ENCODE measurements at places on chromosomes 3 and 15. TPM values are rescaled to one million over a fixed set of nuclear protein-coding genes. Genes with fewer than 3 reads are reported as not detected.

Gene PHLDB2
- 41.3 TPM for total RNA-seq

Gene PLSCR2
- not detected for total RNA-seq

Gene PLAAT1
- total RNA-seq: 4.5 TPM

Gene MEGF11
- total RNA-seq: 17.7 TPM

Gene LOXL1
- total RNA-seq: 65.1 TPM

Gene NOX5
- 0.55 TPM for total RNA-seq

Gene GPR62
- 0.27 TPM for total RNA-seq

Gene TRH
- total RNA-seq: 14.0 TPM

Gene SPTSSB
- 4.1 TPM for total RNA-seq

Gene SPG11
- 127 TPM for total RNA-seq

Gene CACNA2D3
- 4.9 TPM for total RNA-seq

Gene SPESP1
- 0.93 TPM for total RNA-seq

Gene PRRT3
- 2.9 TPM for total RNA-seq

Gene IL5RA
- total RNA-seq: 0.44 TPM

Gene UACA
- total RNA-seq: 126 TPM

Gene SPATA16
- not detected for total RNA-seq

Gene GPR160
- total RNA-seq: 61.7 TPM

Gene PRSS50
- total RNA-seq: 1.2 TPM

Gene JMJD7
- total RNA-seq: 15.9 TPM

Gene LRRC3B
- 7.8 TPM for total RNA-seq

Gene TUSC7
- not detected for total RNA-seq

Gene VGLL3
- total RNA-seq: 20.8 TPM

Gene IL20RB
- 0.38 TPM for total RNA-seq

Gene EEF1AKMT4
- not detected for total RNA-seq

Gene TICRR
- total RNA-seq: 2.4 TPM

Gene PLA1A
- 1.3 TPM for total RNA-seq

Gene SEMA5B
- 33.2 TPM for total RNA-seq

Gene ROPN1
- total RNA-seq: not detected

Gene LSMEM2
- total RNA-seq: 1.4 TPM

Gene SI
- total RNA-seq: not detected

Gene PROS1
- total RNA-seq: 43.0 TPM

Gene MASP1
- total RNA-seq: 5.6 TPM

Gene RPP25
- 4.2 TPM for total RNA-seq

Gene ABHD14A
- 35.5 TPM for total RNA-seq

Gene TMEM212
- not detected for total RNA-seq

Gene RRP9
- 14.9 TPM for total RNA-seq

Gene SERINC4
- total RNA-seq: 3.8 TPM

Gene DAPK2
- 6.5 TPM for total RNA-seq

Gene MYH15
- 58.3 TPM for total RNA-seq

Gene C3orf85
- total RNA-seq: not detected

All from camera-type eye (tissue), 1 donor.